HTR-8/SVneo (cell line): ENCODE measurements at places on chromosomes 2 and 18.

GRCh38 chr18:66066191-66066590 is 315.4 kb downstream of the CDH7 start:
- DNase-seq: no peak

DNA sequence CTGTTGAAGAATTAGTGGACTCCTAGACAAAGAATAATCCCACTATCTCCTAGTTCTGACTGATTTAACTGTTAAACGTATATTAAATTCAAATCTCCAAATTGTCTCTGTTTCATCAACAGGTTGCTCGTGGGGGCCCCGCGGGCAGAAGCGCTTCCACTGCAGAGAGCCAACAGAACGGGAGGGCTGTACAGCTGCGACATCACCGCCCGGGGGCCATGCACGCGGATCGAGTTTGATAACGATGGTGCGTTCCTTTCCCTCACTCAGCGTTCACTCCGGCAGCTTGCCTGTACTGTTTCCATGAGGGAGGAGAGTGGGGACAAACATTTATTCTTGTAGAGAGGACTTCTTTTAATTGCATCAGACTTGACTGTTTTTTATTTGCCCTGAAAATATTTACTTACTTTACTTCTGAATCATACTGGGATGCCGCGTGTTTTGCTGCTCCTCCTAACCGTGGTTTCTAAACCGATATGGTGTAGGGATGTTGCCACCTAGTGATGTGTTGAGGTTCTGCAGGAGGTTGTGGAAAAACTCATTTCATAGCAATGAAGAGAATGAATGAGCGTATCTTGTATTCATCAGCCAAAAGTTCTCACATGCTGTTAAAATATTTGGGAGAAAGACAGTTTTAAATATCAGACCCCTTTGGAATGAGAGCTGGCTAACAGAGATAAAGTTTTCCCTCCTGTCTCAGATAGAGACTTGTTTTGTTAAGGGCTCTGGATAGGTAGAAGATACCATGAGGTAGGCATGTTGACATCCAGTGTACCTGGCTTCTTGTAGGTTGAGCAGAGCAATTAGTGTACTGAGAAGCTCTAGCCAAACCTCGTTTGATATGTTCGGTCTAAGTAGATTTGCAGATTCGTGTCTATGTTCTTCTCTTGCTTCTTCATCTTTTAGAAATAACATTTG is 38.3 kb downstream of the ITGA6 start:
- DNase-seq: peak; percentile 64

DNA sequence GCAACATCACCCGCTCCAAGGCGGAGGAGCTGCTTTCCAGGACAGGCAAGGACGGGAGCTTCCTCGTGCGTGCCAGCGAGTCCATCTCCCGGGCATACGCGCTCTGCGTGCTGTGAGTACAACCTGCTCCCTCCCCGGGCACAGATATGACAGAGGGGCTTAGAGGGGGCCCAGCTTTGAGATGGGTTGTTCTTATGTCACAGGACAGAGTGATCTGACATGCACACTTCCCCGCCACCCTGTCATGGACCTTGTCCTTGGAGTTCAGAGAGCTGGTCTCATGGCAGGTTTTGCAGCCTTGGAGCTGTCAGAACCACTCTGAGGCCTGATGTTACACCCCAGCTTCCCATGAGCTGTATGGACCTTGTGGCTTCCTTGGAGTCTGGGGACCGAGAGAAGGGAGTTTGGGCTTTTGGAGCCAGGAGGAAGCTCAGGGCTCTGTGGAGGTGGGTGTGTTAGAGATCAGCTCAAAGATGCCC is 398 bp downstream of the INPP5D start:
- no peak for DNase-seq

DNA sequence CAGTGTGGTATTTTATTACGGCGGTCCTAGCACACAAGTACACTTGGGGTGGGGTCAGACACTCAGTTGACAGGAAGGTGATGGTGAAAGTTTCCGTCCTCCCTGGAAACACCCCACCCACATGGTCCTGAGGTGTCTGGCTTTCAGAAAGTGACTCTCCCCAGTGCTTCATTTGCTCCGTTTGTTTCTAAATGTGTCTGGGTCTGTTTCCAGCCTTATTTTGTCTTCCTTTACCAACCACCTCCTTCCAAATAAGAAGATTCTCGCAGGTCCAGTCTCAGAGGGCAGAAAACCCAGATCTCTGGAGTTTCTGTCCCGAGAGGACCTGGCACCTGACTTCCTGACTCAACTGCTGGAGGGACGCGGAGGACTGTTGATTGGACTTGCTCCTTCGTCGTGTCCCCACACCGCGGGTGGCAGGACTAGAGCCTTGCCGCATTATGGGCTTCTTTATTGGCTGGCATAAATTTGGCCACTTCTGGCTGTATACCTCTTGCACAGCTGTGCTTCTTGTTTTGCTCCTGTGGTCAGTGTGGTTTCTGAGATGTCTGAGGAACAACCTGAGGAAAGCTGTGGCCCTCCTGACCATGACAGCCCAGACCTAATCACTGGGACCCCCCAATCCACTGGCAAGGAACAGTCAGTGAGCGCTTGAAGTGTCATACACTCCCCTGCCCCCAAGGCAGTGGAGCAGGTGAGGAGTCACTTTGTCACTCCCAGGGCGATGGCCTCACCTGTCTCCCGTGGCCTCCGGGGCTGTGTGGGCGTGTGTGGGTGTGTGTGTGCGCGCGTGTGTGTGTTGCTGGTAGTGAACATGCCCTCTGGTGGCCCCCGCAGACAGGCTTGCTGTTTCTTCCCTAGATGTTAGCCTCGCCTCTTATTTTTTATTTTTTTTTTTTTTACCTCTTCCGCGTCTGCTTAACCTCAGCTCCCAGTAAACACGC is 45.6 kb downstream of the MEX3C start:
- DNase-seq: no peak

DNA sequence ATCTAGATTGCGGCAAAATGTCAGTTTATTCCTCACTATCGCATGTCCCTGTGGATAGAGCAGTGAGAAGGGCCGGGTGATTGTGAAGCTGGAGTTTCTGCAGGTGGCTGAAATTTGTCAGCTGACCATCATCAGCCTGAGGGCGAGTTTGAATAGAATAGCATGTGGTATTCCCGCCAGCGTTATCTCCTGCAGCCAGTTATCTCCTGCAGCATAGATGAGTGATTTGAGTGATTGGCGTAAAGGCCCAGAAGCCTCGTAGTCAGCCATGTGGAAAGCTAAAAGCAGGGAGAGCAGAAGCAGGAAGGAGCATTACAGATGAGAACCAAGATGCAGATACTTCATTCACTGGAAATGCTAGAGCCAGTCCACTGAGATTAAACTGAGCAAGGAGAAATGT is 65.5 kb downstream of the CABLES1 start:
- DNase-seq: no peak

- DNase-seq: no peak
Observed at GRCh38 chr2:128491692-128492244, 173.1 kb upstream of the HS6ST1 start.

- no peak for DNase-seq
Observed at GRCh38 chr2:46161315-46161714, 135.9 kb upstream of the EPAS1 start.

- DNase-seq: no peak
Observed at GRCh38 chr2:10045561-10046355, 2.4 kb downstream of the KLF11 start.

DNA sequence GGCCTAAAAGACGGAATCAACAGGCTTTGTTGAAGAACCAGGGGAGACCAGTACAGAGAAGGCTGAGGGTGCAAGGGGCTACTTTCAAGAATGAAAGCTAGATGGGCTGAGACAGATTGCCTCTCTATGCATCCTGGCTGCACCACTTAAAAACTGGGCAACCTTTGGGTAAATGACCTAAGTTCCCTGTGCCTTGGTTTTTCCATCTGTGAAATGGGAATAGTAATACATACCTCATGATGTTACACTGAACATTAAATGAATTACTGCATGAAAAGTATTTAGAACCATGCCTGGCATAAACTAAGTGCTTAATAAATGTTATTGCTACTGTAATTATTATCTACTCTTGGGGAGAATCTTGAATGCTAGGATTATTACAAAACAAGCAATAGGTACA is 106.5 kb downstream of the PRKCE start:
- no peak for DNase-seq

DNA sequence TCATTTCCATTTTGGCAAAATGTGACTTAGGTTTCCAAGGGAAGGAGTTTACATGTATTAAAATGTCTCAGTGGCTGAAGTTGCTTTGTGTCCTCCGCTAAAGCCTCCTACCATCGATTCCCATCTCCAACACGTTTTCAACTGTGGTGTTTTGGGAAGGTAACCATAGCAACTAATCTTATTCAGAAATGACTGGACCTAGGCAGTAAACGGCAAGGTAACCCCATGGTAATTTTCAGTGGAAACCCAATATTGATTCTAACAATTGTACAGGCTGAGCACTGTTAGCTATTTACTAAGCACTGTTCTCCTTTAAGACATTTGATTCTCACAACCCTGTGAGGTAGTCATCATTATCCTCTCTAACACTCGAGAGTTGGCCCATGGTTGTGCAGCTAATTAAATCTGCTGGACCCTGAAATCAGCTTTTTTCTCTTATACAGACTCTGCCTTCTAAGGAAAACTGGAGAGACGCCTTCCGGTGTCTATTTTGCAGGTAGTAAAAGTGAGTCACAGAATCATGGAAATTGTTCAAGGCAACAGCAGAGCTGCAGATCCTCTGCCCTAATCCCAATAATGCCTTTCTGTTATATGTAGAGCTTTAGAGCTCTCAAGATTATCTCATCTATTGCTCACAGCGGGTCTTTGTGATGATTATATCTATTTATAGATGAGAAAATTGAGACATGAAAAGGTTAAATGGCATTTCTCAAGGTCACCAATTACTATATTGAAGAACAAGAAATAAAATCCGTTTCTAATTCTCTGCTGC is 36.2 kb downstream of the FASTKD2 start:
- DNase-seq: no peak

GRCh38 chr2:240250150-240250984 is 109.9 kb upstream of the OTOS start:
- DNase-seq: no peak

GRCh38 chr18:51032193-51032592 is 2.2 kb downstream of the SMAD4 start:
- DNase-seq: no peak

DNA sequence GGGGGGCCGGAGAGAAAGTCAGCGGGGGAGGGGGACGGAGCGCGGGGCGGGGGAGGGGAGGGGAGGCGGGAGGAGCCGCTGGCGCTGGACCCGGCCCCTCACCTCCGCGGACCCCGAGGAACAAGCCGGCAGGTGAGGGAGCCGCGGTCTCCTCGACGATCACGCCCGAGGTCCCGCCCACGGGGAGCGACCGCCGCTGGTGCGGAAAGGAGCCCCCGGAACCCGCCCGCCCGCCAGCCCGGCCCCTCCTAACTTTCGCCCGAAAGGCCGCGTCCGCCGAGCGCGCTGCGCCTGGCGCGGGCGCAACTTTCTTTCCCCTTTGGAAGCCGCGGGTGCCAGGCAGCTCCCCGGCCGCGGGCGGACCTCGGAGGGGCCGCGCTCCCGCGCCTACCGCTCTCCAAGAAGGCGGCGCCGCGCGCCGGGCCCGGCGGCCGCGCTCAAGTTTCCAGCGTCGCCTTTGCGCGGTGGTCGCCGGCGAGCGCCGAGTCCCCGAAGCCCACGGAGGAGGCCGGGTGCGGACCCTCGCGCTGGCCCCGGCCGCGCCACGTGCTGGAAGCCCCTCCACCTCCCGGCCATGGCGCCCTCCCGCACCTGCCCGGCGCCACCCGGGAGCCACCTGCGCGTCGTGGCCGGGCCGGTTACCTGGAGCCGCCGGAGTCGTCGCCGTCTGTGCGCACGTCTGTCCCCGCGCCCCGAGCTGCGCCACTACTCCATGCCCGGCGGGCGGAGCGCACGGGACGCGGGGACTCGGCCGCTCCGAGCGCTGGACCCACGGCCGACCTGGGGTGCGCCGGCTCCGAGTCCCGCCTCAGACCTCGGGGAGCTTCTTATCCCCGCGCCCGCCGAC is at the start of gene ALKAL2:
Gene ALKAL2 (minus strand): TSS at position 181 of the 847 bp plus-strand sequence. CDS start 256 bp downstream, outside the sequence.
- DNase-seq: no peak
